GM12878 (cell line): ENCODE measurements at places on chromosomes 16 and 17.

GRCh38 chr16:56067406-56067805, 123.9 kb upstream of the GNAO1 start:
- DNase-seq = no peak

DNA sequence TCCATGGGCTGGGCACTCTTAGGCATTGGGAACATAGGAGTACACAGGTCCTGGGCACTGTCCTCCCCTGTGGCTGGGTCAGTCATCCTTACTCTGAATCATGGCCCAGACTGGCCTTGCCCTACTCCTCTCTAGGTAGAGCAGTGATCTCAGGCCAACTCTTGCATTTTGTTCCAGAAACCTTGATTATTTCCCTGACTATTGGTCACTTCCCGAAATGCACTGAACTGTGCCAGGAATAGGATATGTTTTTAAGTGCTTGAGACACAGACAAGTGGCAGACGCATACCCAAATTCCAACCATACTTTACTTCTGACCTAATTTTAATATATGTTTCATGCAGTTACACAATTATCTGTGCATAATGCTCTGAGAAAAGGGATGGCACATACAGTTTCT, 10.3 kb downstream of the KRABD2 start:
- no peak for DNase-seq

DNA sequence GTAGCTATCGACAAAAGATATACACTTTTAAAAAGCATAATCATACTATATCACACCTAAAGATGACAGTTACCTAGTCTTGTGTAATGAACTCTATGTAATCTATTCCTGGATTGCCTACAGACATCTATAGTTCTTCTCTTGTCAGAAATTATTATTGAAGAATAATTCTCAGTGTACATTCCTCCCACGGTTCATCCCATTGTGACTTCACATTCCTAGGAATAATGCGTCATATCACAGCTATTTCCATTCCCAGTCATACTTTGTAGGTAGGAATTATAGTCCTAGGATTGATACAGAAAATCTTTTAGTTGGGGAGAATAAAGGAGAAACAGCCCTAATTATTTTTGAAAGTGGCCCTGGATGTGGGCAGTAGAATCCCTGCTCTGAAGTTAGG, 44.0 kb upstream of the ABCC11 start:
- DNase-seq = no peak

DNA sequence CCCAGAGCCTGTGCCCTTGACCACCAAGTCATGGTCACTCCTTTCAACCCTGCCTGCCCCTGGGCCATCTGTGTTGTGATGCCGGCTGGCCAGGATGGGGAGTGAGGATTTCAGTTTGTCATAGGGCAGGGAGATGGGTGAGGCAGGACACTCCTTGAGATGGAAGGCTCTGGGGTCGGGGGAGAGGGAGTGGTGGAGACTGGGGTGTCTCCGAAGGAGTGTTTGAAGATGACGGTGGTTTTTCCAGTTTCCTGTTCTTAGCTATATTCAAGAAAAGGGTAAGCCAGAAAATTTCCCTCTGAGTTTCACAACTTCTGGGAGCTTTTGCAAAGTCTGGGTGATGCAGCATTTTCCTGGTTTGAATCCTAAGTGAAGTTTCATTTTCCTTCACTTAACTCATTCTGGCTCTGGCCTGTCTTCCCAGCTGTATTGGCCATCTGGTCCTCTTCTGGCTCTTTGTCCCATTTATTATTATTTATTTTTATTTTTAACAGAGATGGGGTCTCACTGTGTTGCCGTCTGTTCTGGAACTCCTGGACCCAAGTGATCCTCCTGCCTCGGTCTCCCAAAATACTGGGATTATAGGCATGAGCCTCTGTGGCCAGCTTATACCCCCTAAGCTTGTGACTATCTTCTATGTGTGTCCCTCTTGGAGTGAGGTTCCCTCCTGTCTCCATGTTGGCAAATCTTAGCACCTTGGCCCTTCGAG, 27.7 kb downstream of the ABCC1 start:
- no peak for DNase-seq

GRCh38 chr16:85628645-85629044, 15.5 kb downstream of the GSE1 start:
- DNase-seq = no peak

- peak; percentile 88 for DNase-seq
Observed at GRCh38 chr17:57902117-57902799, 52.4 kb upstream of the MRPS23 start.

DNA sequence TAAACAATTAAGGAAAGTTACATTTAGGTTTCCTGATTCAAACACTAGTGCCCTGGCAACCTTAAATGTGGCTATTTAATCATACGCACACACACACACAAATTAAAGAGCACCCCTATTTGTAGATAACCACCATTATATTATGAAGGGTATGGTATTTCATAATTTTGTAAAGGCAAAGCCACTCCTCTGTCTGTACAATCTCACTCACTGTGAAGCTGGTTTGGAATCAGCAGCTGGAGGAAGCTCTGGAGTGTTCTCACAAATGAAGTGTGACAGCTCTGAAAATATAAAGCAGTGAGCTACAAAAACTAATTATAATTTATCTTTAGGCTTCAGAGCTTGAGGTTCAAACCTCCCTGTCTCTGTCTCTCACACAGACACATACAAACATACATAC, 57.9 kb upstream of the KCNJ16 start:
- DNase-seq = no peak

DNA sequence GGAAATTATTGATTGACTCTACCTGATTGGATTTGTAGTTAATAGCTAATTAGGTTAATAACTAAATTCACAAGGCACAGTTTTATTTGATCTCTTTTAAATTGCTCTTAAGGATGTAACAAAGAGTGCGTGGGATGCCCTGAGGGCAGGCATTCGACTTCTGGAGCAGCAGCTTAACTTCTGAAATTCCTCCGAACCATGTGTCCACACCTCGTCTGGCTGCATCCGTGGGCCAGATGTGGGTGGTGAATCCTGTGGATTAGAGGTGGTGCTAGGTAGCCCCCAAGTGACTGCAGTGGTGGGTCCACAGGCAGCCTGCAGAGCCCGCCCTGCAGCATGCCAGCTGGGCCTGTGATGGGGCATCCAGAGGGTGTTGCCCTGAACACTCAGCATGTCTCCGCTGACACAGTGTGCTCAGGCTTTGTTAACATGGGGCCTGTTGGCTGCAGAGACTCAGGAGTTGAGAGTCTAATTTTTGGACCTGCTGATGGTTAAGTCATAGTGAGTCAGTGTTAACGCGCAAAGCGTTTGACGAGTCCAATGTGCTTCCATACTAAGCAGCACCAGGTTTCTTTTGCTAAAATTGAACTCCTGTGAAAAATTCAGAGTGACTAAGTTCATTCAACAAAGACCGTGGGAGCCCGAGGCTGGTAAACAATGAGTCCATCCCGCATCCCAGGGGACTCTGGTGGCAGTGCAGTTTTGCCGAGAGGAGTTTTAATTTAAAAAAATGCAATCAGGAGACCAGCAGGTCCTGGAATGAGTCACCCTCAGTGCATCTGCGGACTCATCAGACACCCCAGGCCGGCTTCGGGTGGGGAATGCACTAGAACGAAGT, 3.8 kb upstream of the NPB start:
- no peak for DNase-seq

DNA sequence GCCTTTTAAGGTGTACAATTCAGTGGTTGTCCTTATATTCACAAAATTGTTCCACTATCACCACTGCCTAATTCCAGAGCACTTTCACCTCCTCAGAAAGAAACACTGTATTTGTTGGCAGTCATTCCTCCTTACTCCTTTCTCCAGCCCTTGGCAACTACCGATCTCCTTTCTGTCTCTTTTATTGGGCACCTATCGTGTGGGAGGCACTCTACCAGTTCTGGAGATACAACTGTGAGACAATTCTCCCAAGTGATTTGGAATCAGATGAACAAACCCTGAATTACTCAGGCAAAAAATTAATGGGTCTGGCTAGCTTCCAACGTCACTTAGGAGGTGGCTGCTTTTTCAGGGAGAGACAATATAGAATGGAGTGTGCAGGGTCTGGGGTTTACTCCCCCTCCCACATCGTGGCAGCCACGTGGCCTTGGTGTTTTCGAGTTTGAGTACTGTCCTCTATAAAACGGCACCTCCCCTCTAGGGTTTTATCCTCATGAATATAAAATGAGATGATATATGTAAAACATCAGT, 63.9 kb downstream of the SHISA9 start:
- DNase-seq = no peak

- no peak for DNase-seq
Observed at GRCh38 chr16:24810951-24811843, 34.6 kb upstream of the SLC5A11 start.

DNA sequence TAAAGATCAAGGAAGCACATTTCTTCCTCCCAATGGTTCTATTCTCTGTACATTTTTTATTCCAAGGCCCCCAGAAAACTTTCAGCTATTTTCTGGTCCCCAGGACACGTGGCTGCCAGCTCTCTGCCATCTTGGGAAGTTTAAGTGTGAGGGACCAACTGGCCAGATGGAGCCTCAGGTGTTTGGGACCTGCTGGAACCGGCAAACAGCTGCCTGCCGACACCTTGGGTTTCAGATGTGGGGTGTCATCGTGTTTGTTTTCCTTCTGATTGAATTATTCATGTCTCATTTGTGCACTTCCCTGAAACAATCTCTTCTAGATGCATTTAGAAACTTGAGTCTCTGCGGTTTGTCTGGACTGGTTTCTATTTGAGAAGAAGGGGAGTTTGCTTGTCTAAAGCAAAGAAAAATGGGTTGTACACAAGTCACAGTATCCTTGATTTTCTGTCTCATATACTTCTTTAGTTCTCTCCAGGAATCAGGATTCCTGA, 386.5 kb downstream of the SLC39A11 start:
- DNase-seq = no peak

GRCh38 chr17:15917438-15918027, 27.4 kb upstream of the ADORA2B start:
- DNase-seq = no peak

- DNase-seq = no peak
Observed at GRCh38 chr16:55468352-55468990, 10.5 kb upstream of the MMP2 start.

GRCh38 chr17:67139289-67139688, 94.9 kb downstream of the CACNG1 start:
- DNase-seq = no peak

- DNase-seq = no peak
Observed at GRCh38 chr16:74291176-74291575, 5.4 kb upstream of the PSMD7 start.

DNA sequence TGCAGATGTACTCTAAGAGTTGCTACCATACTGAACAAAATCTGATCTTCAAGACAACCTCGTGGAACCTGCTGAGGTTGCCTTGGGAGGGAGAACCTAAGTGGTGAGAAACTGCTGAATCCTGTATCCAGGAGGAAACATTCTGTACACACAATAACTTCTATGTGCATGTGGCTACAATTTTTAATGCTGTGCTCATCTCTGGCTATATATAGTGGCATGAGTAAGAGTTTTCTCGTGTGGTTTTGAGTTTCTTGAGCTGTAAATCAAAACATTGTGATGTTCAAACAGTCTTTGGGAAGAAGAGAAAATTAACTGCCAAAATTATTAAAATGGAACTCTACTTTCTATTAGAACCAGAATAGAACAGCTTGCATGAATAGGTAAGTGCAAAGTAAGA, 206.8 kb downstream of the CA10 start:
- DNase-seq = no peak

- DNase-seq = no peak
Observed at GRCh38 chr17:58387834-58388233, 29.5 kb downstream of the RNF43 start.

DNA sequence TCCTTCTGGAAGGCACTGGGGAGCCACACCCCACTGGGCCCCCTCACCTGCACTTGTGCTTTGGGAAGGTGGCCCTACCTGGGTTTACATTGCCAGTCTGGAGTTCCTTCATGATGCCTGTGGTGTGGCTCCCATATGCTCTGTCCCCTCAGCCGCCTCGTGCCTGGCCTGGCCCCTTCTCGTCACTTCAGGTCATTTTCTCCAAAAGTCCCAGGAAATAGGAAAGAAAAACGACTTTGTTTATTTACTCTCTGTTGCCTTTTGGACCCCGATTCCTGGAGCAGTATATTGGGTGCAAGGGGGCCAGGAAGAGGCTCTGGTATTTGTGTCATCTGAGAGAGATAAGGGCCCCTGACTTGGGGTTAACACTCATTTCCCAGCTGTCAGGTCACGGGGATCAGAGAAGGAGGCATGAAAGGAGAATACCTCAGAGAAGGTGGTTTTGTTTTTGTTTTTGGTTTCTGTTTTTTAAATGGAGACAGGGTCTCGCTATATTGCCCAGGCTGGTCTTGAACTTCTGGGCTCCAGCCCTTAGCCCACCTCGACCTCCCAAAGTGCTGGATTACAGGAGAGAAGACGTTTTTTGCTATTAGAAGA, 4.7 kb downstream of the SOCS3 start:
- DNase-seq = no peak

DNA sequence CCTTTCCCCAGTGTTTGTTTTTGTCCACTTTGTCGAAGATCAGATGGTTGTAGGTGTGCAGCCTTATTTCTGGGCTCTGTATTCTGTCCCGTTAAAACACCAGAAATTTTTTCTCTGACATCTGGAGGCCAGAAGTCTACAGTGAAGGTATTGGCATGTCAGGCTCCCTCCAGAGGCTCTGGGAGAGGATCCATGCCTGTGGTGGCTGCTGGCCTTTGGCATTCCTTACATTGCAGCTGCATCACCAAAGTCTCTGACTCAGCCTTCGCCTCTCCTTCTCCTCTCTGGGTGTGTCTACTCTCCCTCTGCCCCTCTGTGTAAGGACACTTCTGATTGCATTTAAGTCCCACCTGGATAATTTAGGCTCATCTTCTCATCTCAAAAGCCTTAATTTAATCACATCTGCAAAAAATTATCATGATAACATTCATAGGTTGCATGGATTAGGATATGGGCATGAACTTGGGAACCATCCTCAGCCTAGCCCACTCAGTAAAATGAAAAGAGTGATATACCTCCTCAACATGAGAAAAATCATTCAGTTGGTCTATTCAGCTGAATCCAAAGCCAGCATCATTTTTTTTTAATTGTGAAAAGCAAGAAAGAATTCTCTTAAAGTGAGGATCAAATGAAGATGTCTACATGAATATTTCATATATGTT, 78.0 kb downstream of the MAP2K6 start:
- DNase-seq = no peak

DNA sequence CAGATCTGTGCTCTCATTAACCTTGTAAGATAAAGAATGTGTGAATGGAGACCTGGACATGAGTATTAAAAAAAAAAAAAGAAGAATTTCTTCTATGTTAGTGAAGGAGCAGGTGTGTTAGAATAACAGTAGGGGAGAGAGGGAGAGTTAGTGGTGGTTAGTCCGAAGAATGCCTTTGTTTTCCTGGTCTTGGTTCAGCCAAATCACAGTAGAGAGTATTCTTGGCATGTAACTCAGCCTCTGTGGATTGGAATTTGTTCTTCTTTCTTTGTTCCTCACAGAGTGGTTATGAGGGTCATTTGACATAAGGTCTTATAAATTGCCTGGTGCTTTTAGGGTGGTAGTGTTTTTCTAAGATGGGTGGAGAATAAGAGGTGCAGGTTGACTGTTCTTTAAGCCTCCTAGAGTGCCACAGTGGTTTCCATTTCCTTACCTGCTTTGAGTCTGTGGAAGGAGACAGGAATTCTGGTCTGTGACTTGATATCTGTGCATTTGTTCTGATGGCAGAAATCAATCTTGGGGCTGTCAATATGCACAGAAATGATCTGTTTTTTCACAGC, 17.6 kb downstream of the NUP93 start:
- no peak for DNase-seq

- DNase-seq = no peak
Observed at GRCh38 chr17:48928876-48929811, 15.5 kb downstream of the SNF8 start.

GRCh38 chr16:20352615-20353014, at the start of gene UMOD:
Gene UMOD, minus strand, starts transcription at chr16:20352715. Its CDS starts 1,978 bp downstream, at chr16:20350737.
- DNase-seq = no peak
